ENCODE measurements at places on chromosomes 5 and 9.
A peak's percentile ranks its signal among the peaks of the same experiment; 100 is the strongest.

DNA sequence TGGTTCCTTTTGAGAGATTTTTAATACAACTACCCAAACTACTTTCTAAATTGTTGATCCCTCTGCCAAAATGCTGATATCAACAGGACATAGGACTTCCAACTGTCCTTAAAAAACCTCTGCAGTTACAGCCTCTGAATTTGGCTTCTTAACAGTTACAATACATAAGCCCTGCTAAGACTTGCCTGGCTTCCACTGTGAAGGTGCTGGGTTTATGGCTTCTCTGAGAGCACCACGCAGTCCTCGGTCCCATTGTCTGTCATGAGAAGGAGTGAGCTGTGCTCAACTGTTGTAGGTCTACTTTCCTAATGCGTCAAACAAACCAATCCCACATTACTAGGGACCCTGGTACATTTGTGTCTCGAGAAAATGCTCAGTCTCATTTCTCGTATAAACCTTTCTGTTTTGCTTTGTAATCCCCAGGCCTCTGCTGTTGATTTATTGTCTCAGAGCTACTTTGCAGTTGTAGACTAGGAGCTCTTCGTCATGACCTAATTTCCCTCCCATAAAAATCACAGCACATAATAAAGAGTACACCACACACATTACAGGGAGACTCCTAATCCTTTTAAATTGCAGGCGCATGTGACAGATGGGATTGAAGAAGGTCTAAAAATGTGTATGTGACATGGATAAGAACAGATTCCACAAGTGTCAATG is 274.9 kb downstream of the NR3C1 start:
- no peak for DNase-seq

- peak; percentile 74 for DNase-seq
Measured at GRCh38 chr9:127224883-127225739, 39.5 kb upstream of the GARNL3 start.

DNA sequence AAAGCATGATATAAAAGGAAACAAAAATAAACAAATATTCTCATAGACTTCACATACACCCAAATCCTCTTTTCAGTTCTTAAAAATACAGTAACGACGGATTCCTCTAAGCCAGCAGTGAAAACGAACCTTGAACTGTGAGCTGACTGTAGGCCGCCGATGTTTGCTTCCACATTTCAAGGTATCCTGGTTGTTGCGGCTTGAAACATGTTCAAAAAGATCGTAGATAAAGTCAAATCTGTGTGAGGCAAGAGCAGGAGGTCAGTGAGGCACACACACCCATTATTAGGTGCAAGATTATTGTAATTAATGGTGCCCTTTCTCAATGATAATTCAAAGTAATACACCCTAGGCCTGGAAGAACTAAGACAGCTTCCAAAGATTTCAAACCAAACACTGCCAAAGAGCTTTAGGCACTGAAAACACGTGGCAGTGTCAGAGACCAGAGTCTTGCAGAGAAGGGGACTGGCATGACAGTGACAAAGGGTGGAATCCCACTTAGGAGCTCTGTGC is 141.2 kb upstream of the RETREG1 start:
- no peak for DNase-seq

DNA sequence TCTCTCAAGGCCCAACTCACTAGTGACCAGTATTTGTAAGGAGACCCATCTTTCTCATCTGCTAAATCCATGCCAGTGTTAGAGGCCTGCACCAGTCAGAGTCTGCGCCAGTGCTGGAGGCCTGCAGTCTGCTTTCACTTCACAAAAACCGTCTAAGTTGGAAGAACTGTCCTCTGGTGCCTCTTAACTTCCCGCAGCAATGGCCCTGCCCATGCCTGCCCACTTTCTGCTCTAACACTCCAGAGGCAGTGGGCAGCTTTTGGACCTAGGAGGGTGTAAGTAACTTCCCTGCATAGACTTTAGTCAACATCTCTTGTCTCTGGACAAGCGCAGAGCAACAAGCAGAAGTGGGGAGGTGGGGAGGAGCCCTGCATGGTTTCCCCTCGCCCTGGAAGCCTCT is 152.9 kb downstream of the AUH start:
- no peak for DNase-seq

DNA sequence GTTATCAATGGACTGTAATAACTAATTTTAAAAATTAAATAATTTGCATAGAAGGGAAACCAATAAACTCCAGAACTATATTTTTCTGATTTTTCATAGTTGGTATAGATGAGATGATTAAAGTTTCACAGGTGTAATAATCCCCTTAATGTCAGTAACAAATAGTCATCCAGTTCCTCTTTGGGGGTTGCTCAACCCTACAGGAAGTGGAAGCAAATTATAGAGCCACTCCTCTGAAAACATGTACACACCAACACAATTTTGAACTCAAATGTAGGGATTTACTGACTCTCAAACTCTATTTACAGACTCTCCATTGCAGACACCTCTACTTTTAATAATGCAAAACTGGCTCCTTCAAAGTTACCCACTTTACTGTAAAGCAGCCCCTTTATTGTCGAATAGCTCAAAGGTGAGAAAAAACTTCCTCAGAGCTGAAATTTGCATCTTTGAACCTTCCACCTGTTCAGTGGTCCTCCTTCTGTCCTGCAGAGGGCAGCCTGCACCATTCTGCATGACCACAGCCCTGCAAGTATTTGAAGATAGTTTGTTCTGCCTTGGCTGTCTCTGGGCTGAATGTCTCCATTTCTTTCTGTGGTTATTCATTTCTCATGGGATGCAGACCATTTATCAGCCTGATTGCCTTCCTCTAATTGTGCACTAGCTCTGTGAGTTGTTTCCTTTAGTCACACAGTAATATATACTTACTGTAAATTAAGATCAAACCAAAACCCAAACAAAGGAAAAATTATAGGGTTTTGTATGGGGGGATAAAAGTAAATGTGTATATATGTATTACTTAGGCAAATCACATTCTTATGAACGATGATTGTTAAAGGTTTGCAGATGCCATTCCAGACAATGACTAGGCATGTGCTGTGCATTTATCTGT is 383.2 kb upstream of the SGCD start:
- peak; percentile 3 for DNase-seq

GRCh38 chr9:87818308-87818707 is 64.4 kb upstream of the SPATA31E1 start:
- no peak for DNase-seq

DNA sequence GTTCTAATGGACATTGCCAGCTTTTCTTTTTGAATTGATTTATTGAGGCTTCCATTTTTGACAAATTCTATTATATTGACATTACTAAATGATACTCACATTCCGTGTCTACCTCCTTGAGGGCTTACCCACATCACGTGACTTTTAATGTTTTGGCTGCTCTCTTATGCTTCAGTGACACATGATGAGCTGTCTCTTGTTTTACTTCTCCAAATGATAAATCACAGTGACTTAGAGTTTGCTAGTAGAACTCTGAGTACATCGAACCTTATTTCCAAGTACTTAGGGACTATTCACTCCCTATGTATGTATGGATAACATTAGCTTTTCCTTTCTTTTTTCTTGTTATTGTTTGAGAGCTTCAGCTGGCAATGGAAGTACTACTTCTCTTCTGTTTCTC is 169.8 kb upstream of the KCNN2 start:
- no peak for DNase-seq

- peak; percentile 78 for DNase-seq
Measured at GRCh38 chr9:89177012-89177943, 1.3 kb downstream of the SHC3 start.

- DNase-seq = peak; percentile 31
Measured at GRCh38 chr9:130461218-130461630, 16.5 kb downstream of the ASS1 start.

DNA sequence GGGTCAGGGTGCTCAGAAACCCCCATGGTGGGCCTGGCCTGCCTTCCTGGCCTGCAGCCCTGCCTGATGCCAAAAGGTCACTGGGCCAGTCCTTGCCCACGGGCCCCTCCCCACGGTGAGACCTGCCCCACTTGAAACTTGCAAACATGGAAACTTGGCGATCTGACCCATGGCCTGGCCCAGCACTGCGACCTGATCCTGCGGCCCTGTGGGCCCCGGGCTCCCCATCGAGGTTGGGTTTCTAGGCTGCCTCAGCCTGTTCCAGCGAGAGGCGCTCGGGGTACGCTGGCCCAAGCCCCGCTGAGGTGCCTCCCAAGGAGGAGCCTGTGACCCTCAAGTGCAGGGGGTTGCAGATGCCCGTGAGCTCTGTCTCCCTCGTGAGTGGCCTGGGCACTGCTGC is 37.5 kb upstream of the SLC6A19 start:
- DNase-seq = no peak

- DNase-seq = no peak
Measured at GRCh38 chr9:75140261-75140660, 51.9 kb downstream of the OSTF1 start.

GRCh38 chr5:82622711-82623514 is 344.8 kb upstream of the RPS23 start:
- DNase-seq = no peak

DNA sequence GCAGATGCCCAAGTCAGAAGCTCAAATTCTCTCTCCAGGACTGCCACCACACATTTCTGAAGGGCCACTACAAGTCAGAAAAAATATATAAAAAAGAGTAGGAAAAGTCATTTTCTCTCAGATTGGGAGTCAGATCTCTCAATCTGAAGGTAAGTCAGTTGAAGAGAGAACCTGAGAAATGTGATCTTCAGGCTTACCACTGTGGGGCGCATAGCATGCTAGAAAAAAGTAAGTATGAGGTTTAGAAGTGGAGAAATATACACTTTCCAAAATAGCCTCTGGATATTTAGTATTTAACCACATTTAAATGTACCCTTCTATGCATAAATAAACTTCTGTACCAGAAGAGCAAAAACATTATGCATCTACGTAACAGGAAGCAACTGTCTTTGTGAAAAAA is 800.7 kb upstream of the CTNND2 start:
- DNase-seq = no peak

- DNase-seq = no peak
Measured at GRCh38 chr9:84062538-84062937, 81.9 kb downstream of the RMI1 start.

- DNase-seq = no peak
Measured at GRCh38 chr5:74469234-74469994, 171.1 kb downstream of the ENC1 start.

DNA sequence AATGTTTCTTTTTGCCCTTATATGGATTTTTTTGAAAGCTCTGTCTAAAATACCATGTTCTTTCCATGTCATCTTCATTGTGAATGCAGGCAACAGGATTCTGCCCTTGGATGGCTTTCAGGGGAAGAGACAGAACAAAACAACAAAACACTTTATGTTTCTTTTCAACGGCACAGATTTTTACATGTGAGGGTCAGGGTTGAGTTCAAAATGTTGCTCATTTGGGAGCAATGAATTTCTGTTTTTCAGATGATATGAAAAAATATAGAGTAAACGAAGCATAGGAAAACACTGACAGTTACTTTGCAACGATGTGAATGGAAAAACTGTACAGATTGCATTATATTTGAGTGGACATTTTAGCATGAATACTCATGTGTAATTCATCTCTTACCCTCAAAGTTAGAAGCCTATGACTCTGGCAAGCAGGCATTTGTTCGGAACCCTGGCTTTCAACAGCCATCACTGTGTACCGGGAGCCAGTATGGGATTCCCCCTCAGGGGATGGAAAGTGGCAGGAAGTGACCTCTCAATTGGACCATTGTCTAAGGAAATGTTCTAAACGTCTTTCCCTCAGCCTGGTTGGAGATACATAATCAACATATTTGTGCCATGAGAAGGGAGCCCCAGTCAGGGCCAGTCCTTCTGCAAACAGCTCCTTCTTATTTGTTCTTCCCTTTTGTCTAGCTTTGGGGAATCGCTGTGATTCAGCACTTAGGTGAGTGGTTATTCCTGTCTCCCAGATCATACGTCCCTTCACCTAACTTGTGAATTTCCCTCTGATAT is 153.9 kb upstream of the MEF2C start:
- DNase-seq = peak; percentile 1

- DNase-seq = no peak
Measured at GRCh38 chr5:146884066-146884626, 5.6 kb upstream of the PPP2R2B start.

GRCh38 chr5:65695162-65695755 is 26.6 kb downstream of the SGTB start:
- DNase-seq = no peak

DNA sequence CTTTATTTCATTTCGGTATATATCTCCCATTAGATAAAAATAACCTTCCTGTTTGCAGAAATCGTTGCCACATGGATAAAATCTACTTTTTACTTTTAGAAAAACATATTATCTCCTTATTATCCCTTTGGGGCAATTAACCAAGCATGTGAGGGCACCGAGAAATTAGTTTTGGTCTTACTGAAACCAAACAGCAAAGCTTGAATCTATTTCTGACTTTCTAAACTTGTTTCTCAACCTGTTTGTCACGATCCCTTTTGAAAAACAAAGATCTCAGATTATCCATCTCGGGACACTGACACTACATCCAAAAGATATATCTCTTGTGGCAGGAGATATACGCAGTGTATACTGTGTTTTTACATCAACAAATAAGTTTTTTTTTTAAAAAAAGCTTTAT is 2.3 kb downstream of the TUT7 start:
- DNase-seq = no peak

GRCh38 chr5:164498438-164498837 is 993.0 kb downstream of the MAT2B start:
- DNase-seq = no peak

DNA sequence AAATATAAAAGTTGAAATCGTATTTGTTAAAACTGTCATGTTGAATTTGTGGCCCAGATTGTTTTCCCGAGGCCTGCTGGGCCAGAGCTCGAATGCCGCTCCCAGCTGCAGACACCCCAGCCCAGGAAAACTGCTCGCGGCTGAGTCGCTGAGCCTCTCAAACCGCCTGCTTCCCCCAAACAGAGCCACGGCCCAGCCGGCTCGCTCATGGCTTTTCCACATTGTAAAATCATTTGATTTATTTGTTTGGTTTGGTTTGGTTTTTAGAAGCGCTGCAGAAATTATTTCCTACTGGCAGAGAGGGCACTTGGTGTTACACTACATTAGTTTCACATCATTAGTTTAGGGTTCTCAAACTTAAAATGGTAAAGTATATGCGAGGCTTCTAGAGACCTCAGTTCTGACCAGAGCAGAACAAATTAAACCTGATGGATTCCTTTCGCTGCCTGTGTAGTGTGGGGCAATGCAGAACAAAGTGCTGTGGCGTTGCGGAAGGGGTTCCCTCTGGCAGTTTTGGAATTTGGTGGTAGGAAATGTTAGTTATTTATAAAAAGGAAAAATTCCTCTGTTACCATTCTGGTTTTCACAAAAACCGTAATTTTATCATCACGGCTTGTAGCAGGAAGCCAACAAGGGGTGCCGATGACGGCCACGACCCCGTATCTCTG is 156.5 kb upstream of the PITX1 start:
- no peak for DNase-seq

GRCh38 chr5:87735923-87736322 is 323.2 kb upstream of the CCNH start:
- DNase-seq = no peak

- no peak for DNase-seq
Measured at GRCh38 chr9:629146-629545, 212.4 kb upstream of the DMRT1 start.

GRCh38 chr5:59161221-59162105 is 578.6 kb downstream of the RAB3C start:
- no peak for DNase-seq

- peak; percentile 60 for DNase-seq
Measured at GRCh38 chr9:104992659-104993058, 64.7 kb upstream of the ABCA1 start.

- DNase-seq = no peak
Measured at GRCh38 chr9:70940605-70941004, 180.8 kb downstream of the TRPM3 start.

- DNase-seq = no peak
Measured at GRCh38 chr5:6117212-6117611, 261.1 kb downstream of the MED10 start.
